ENCODE measurements at places on chromosomes 2 and 18. TPM values are rescaled to one million over a fixed set of nuclear protein-coding genes. Genes with fewer than 3 reads are reported as not detected.

- no peak for DNase-seq
These were observed 140.3 kb upstream of the ZC3H15 start for GRCh38 chr2:186345745-186346144.

DNA sequence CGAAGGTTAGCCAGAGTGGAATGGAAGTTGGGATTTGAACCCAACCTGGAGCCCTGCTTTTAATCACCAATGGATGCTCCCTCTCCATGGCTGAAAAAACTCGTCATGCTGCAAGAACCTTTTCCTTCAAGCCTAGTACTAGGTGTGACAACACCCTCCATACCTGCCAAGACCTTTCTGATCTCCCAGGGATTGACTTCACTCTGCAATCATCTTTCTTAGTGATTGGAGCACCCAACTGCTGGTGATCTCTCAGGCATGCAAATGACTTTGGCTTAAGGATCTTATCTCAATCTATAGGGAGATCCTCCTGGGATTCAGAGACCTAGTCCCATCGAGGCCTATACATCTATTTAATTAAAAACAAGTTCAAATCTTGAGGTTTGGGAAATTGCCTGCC, 23.5 kb upstream of the ITGB6 start:
- DNase-seq = no peak

DNA sequence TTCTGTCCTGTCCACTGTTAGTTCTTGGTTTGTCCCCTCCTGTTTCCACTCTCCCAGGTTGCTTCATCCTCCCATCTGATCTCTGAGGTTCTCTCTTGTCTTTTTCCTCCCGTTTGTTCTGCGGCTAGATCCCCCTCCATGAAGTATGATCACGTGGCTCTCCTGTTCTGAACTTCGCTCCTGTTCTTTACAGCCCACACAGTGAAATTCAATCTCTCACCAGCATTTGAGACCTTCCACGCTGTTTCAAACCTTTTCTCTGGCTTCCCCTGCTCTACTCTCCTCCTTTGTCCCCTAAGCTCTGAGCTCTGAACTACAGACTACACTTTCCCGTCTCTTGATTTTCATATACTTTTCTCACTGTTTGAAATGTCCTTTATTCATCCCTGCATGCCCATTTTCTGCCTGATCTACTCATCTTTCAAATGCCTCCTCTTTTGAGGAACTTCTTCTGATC, 83.5 kb downstream of the OSBPL6 start:
- no peak for DNase-seq

- DNase-seq = no peak
These were observed 268.5 kb upstream of the HDAC4 start for GRCh38 chr2:239669181-239669898.

DNA sequence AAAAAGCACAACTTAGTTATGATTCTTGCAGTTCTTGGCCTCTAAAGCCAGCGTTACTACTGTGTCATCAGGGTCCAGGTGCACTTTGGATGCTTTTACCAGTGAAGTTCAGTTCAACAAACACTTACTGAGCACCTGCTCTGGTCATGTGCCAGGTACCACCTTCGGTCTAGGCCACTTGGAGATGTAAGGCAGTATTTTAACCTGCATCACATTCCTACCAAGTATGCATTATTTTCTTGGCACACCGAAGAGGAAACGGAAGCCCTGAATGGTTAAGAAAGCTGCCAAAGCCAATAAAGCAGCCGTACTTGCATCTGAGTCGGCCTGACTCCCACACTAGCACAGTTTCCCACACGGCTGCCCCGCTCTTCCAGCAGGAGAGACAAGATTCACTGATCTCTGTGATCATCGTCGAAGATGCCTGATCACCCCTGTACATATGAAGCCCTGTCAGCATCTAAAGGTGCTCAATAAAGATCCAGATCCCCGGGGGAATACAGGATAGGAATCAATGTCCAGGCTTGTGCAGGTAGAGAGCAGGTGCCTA, 427.1 kb downstream of the EIPR1 start:
- DNase-seq = no peak

Gene MEP1B
- polyA plus RNA-seq = not detected

Gene ADAM23
- polyA plus RNA-seq = 1.7 TPM

Gene CTAGE1
- polyA plus RNA-seq = not detected

Gene ASXL3
- not detected for polyA plus RNA-seq

Gene COL4A4
- polyA plus RNA-seq = 0.33 TPM

All from BJ (cell line).